ENCODE measurements at places on chromosomes 5 and 9.

GRCh38 chr9:118693645-118694044 is 675.6 kb downstream of the BRINP1 start:
- DNase-seq = no peak

- DNase-seq = peak; percentile 76
Measured at GRCh38 chr5:127754706-127755105, 51.5 kb downstream of the CCDC192 start.

DNA sequence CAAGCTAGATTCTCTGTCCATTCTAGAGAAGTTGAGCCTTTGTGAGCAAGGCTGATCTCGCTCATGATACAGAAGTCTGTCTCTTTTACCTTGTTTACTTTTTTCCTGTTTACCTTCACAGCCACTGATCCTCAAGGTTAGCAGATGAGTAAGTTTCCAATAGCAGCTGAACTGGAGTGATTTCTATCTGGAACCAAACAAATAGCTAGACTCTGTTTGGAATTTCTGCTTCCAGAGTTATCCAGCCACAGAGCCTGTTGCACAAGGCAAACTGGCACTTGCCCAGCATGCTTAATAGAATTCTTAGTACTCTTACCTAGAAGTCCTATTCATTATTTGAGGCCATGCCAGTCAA is 12.8 kb upstream of the PANK3 start:
- peak; percentile 36 for DNase-seq

GRCh38 chr9:87581513-87581912 is 83.8 kb downstream of the DAPK1 start:
- DNase-seq = no peak

- no peak for DNase-seq
Measured at GRCh38 chr9:94875300-94876020, 149.0 kb downstream of the AOPEP start.

Data from Caco-2 (cell line).